Stimulated activated CD4-positive, alpha-beta T cell treated with anti-CD3 and anti-CD28 coated beads, Interleukin-2, amount 100 ng/mL, for 48 hours (primary cell): ENCODE measurements at places on chromosomes 2 and 18.

GRCh38 chr2:48938231-48938630, 182.7 kb upstream of the LHCGR start:
- DNase-seq = no peak

GRCh38 chr2:9497017-9497416, 22.7 kb downstream of the IAH1 start:
- no peak for DNase-seq

- no peak for DNase-seq
These were observed 94.7 kb downstream of the EXOC6B start for GRCh38 chr2:72731116-72731515.

GRCh38 chr18:58024139-58024538, 19.9 kb upstream of the NEDD4L start:
- no peak for DNase-seq

DNA sequence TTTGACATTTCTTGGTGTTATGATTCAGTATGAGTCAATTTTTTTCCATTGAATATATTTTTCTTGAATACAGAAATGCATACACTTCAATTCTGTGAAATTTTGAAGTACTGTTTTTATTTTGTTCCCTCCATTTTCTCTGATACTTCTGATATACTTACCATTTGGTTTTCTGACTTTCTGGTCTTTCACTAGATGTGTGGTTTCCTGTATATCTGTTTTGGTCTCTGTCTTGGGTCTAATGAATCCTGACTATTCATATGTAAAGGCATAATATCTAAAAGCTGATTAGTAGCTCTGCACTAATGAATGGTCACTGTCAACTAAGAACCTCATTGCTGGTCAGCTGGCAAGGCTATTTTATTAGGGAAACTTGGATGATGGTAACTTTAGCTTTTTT, 345.6 kb downstream of the GRB14 start:
- DNase-seq = no peak

DNA sequence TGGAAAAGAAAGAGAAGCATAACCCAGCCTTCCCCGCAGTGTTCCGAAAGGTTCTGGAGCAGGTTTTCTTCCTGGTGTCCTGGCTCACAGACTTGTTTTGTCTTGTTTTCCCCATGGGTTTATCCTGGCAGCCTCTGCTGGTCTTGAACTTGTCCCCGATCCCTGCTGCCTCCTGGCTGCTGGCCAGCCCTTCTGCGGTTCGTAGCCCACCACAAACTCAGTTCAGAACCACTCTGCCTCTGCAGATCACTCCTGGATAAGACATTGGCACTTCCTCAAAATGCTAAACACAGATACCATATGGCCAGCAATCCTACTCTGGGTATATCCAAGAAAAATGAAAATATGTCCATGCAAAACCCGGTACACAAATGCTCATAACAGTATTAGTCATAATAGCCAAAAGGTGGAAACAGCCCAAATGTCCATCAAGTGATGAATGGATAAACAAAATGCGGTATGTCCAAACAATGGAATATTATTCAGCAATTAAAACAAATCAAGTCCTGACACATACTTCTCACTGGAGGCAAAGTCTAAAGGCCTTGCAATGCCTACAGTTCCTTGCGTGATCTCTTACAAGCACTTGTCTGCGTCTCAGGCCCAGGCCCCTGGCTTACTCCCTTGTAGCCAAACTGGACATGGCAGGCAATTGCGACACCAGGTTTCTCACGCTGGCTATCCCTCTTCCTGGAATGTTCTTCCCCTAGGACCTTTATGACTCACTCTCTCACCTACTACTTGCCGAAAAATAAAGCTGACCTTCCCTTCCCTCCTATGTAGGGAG, 28.0 kb upstream of the ARHGEF4 start:
- no peak for DNase-seq

DNA sequence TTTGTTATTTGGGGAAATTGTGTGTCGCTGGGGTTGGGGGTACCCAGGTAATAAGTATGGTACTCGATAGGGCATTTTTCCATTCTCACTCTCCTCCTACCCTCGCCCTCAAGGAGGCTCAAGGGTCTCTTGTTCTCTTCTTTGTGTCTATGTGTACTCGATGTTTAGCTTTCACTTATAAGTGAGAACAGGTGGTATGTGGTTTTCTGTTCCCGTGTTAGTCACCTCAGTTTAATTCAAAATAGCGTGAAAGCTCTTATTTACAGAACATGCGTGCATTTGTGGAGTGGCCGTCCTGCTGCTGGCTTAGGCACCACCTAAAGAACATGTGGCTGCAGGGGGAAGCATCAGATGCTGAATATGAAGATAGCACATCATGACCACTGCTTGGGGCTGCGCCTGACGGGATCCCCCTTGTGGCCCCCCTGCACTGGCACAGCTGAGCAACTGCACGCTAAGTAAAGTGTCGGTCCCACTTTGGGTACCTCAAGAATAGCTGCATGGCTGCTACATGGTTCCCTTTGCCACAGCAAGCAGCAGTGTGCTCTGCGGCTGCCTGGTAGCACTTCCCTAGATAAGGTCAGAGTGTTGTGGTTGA, 569.0 kb downstream of the DCDC2C start:
- no peak for DNase-seq

GRCh38 chr18:46250084-46250811, 146.1 kb downstream of the HAUS1 start:
- peak; percentile 16 for DNase-seq

- DNase-seq = no peak
These were observed 98.0 kb downstream of the PTPN4 start for GRCh38 chr2:119857742-119858141.

DNA sequence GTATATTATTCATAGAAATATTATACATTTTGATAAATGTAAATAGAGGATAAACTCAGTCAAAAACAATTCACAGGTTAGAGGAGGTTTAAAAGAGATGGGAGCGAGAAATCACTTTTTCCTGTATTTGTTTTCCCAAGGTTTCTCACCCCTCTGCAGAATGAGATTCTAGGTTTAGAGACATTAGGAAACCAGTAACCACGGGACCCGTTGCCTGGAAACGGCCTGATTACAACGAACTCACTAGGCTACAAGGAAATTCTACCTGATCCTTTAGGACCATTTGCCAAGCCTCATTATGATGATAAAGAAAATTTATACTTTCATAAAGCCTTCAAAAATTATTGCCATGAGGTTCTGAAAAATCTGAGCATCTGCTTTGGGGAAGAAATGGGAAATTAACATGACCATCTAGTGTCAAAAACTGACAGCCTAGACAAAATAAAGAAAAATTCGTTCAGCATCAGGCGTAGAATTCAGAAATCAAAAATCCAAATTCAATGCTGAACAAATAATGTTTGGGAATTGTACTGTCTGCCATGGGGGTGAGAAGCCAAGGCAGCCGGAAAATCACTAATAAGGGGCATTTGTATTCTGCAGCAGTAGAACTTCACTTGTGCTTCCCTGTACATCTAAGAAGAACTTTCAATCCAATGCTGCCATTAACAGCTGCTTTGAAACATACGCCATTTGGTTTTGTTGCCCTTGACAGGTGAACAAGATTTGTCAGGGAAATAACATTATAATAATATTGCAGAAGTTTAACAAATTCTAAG, 262.3 kb downstream of the NRXN1 start:
- DNase-seq = no peak

- no peak for DNase-seq
These were observed 425.7 kb downstream of the PID1 start for GRCh38 chr2:228845162-228845925.

DNA sequence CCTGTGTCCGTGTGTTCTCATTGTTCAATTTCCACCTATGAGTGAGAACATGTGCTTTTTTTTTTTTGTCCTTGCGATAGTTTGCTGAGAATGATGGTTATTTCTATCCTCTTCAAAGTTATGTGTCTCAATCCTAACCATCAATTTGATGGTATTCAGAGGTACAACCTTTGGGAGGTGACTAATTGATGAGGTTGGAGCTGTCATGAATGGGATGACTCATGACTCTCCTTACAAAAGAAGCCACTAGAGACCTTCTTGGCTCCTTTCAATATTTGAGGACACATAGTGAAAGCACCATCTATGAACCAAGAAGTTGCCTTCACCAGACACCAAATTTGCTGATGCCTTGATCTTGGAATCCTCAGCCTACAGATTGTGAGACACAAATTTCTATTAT, 677.1 kb upstream of the DDX18 start:
- DNase-seq = no peak

GRCh38 chr2:178275600-178275999, 81.3 kb downstream of the OSBPL6 start:
- no peak for DNase-seq

DNA sequence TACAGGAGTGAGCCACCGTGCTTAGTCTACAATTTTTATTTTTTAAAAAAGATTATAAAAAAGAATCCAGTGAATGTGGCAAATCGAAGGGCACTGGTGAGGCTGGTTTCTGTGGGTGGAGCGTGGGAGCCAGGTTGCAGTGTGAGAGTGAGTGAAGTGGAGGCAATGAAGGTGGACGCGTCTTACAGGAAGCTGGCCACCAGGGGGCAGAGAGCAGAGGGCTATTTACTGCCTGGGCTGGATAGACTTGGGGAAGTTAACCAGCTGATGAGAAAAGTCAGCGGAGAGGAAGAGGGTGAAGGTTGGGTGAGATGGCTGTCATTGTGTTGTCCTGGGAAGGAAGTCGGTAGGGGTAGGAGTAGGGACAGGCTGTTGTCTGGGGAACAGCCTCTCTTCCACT, 6.8 kb downstream of the SCTR start:
- DNase-seq = peak; percentile 39

DNA sequence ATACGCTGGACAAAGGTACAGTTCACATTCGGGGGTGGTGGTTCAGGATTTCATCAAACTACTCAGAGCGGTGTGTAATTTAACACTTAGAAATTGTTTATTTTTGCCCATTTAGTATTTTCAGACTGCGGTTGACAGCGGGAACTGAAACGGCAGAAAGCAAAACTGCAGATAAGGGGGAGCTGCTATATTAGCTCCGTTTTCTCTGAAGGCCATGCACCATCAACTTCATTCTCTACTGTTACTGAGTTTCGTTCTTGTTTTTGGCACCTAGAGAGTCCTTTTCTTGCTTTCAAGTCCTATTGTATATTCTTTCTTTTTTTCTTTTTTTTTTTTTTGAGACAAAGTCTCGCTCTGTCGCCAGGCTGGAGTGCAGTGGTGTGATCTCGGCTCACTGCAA, 121.5 kb upstream of the SP3 start:
- DNase-seq = no peak

DNA sequence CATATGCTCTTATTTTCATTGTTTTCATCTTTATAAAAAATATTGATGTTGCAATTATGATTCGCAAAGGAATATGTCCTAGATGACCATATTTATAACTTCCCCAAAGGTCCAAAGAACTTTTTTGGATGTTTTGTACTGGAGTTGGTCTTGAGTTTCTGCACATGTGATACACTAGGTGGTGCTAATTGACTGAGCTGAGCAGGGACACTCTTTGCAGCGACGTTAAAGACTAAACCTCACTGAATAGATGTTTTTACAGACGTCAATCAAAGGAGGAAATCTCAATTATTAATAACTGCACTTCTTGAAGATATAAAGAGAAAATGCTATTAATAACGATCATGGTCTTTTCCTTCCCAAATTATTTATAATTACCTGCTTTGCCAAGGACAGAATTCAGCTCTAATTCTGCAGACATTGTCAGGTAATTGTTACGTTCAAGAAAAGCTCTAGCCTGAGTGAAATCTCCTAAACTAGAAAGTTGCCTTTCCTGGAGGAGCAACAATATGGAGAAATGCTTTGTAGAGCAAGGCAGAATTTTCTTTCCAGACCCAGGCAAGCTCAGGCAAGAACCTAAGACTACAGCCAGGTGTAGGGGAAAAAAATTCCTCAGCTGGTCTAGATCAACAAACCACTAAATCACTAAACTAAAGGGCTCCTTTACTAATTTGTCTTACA, 119.3 kb upstream of the RBBP8 start:
- no peak for DNase-seq

GRCh38 chr18:2998644-2999043, 14.3 kb downstream of the LPIN2 start:
- no peak for DNase-seq

- DNase-seq = no peak
These were observed 141.2 kb downstream of the IKZF2 start for GRCh38 chr2:213010106-213010779.

- DNase-seq = no peak
These were observed 13.3 kb downstream of the CHRNA1 start for GRCh38 chr2:174750923-174751441.

GRCh38 chr2:40332191-40332826, 119.6 kb downstream of the SLC8A1 start:
- no peak for DNase-seq

GRCh38 chr2:85583667-85584353, 421 bp upstream of the VAMP5 start:
- no peak for DNase-seq

DNA sequence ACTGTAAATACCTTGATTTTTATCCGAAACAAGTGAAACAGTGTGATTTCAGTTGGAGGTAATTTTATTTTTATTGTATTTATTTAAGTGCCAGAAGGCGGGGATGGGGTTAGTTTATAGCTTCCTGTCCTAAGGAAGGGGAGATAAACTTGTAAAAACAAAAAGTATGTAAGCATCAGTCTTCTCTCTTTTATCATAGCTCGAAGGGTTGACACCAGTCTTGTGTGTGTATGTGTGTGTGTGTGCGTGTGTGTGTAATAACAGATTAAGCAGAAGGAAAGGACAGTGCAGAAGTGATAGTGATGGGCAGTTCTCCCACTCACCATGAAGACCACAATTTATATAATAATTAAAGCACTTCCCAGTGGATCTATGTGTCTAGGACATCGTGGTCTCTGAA, 793.3 kb downstream of the PLCL1 start:
- DNase-seq = no peak

DNA sequence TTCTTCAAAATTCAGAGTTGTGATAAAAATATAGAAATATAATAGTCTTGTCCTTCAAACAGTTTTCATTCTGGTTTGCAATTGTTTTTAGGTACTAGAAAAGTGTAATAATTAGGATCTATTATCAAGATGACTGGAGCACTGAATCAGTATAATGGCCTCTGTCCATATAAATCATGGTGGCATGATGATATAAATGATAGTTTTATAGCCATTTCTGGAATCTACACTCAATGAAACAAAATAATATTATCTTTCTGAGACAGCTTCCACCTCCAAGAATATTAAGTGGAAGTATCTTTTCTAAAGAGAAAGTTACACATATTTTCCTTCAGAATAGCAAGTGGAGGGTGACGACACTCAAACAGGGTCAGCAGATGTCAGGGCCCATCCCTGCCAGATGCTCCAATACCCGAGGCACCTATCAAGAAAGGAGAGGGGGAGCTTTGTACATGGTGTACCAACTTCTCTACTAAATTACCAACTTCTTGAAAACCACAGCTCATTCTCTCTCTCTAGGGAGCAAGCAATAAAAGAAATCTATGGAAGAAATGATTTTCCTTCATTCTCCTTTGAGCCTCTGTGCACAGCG, 882.7 kb upstream of the CHAC2 start:
- no peak for DNase-seq

GRCh38 chr2:158509928-158510797, 53.4 kb downstream of the PKP4 start:
- DNase-seq = no peak

- no peak for DNase-seq
These were observed 6.8 kb upstream of the PRSS56 start for GRCh38 chr2:232513353-232513752.

- DNase-seq = no peak
These were observed 94.3 kb upstream of the GLI2 start for GRCh38 chr2:120641366-120641771.
